ENCODE measurements at places on chromosomes 3 and 15. TPM values are rescaled to one million over a fixed set of nuclear protein-coding genes. Genes with fewer than 3 reads are reported as not detected.
A peak's percentile ranks its signal among the peaks of the same experiment; 100 is the strongest.

Gene LRRIQ4
- total RNA-seq = not detected

Gene STRIT1
- not detected for total RNA-seq

DNA sequence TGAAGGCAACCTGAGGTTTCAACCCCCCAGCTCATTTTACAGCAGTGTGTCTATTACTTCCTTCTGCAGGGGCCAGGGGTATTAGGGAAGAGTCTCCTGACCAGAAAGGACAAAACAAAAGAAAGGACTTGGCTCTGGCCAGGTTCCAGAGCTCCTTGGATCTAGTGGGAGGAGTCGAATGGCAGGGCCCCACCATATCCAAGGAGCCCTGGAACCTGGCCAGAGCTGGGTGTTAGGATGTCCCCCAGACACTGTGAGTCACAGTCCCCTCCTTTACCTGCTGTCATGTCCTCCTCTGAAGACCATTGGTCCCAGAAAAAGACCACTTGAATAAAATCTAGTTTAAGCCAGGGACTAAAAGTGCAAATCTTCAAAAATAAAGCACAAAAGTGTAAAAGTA, 113.2 kb downstream of the EEFSEC start:
- peaks cover 16% of the 10 kb centered on the region for H3K36me3 ChIP-seq
- H3K4me3 ChIP-seq = no peak overlapping the region
- DNase-seq = no peak
- H3K4me1 ChIP-seq = no peaks in the 10 kb centered on the region
- H3K27me3 ChIP-seq = no peaks in the 10 kb centered on the region

- no peak overlapping the region for H3K4me3 ChIP-seq
- no peak overlapping the region for H3K27ac ChIP-seq
- no peak for DNase-seq
- no peaks in the 10 kb centered on the region for H3K36me3 ChIP-seq
Observed at GRCh38 chr3:39748763-39749162, 60.6 kb upstream of the MYRIP start.

- peaks cover 9% of the 10 kb centered on the region for H3K27me3 ChIP-seq
- no peak overlapping the region for H3K4me3 ChIP-seq
- H3K27ac ChIP-seq = no peak overlapping the region
- DNase-seq = no peak
Observed at GRCh38 chr3:46888705-46889104, 11.2 kb downstream of the PTH1R start.

GRCh38 chr3:112699436-112699978, 58.6 kb upstream of the CCDC80 start:
- H3K4me3 ChIP-seq = no peak overlapping the region
- no peak overlapping the region for H3K27ac ChIP-seq
- no peaks in the 10 kb centered on the region for H3K27me3 ChIP-seq
- no peaks in the 10 kb centered on the region for H3K36me3 ChIP-seq
- H3K4me1 ChIP-seq = no peaks in the 10 kb centered on the region

DNA sequence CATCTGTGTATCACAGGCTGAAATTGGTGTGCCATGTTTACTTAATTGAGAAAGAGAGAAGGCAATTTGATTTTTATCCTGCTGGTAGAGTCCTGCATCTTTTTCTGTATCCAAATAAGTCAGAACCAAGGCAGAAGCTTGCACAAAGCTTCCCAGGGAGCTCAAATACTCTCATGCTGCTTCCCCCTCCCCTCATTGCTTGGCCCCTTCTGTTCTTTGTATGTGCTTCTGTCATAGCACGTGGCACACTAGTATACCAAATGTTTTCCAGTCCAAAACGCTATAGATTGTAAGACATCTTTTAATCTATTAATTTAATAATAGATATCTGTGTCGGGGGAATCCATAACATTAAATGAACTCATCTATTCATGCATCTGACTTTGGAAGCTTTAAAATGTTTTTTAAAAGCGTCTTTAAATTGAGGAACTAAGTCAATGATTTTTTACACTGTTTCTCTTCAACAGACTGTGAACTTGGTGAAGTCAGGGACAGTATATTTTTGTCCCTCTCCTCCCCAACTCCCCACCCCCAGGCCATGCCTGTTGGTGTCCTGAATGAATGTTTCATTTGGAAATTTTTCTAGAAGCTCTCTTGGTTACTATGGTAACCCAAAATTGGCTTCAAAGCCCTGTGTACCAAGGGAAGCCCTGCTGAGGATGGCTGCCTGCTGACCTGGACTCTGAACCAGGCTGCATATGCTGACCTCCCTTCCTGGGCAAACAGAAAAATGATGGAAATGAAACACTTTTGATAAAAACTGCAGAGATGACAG, 26.2 kb upstream of the SLC35G2 start:
- no peak for DNase-seq
- H3K27ac ChIP-seq = no peak overlapping the region
- H3K4me1 ChIP-seq = no peaks in the 10 kb centered on the region

DNA sequence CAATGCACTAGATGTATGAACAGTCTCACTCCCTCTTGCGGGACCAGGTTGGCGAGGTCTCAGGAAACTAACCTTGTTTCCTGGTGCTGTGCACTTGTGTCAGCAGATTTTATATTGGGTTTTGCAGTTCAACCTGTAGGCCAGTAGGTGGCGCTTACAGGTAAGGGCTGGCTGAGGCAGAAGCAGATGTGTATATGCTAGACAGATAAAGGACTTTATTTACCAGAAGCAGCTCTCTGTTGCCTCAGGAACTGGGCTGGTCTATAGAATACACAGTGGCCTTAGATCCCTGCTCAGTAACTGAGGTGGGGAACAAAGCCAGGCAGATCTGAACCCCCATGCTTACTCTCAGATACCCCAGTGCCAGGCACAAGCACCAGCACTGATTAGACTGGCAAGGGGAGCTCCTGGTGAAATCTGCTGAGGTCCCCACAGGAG, 296.8 kb downstream of the DOCK3 start:
- peak; percentile 45 for DNase-seq
- H3K27me3 ChIP-seq = no peaks in the 10 kb centered on the region
- no peak overlapping the region for H3K4me3 ChIP-seq
- H3K36me3 ChIP-seq = no peaks in the 10 kb centered on the region
- no peak overlapping the region for H3K27ac ChIP-seq

GRCh38 chr3:13626915-13627460, 78.1 kb downstream of the FBLN2 start:
- H3K36me3 ChIP-seq = no peaks in the 10 kb centered on the region
- no peaks in the 10 kb centered on the region for H3K27me3 ChIP-seq
- H3K4me3 ChIP-seq = no peak overlapping the region

- no peaks in the 10 kb centered on the region for H3K27me3 ChIP-seq
- no peaks in the 10 kb centered on the region for H3K4me1 ChIP-seq
- no peak overlapping the region for H3K4me3 ChIP-seq
- no peak for DNase-seq
Observed at GRCh38 chr3:42440924-42441323, 30.5 kb upstream of the LYZL4 start.

DNA sequence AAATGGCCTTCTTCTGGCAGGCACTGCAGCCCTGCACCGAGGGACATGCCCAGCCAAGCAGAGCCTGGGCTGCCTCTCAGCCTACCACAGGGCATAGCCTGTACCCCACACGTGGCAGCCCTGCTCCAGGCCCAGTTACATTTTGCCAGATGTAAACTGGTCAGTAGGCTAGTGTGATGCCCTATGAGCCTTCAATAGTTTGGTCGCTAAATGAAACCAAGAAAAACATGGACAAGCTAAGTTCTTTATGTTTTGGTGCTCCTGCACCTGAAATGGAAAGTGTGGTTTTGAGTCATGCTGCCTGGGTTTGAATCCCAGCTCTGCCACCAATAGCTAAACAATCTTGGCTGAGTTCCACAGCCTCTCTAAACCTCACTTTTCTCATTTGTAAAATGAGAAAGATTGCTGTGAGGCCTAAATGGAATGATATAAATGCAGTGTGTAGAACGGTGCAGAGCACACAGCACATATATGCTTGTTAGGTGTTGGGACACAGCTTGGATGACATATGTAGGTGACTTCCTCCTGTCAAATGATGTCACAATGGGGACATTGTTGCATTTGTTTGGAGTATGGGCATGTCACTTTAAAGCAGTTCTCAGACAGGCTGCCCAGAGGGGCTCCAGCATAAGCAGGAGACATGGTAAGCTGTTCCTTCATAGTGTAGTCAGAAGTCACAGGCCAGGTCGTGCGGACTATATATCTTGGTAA, 57.4 kb downstream of the ZBTB38 start:
- no peaks in the 10 kb centered on the region for H3K27me3 ChIP-seq
- peaks cover 11% of the 10 kb centered on the region for H3K36me3 ChIP-seq
- peak overlapping the region; percentile 61 for H3K27ac ChIP-seq
- H3K4me1 ChIP-seq = peaks cover 40% of the 10 kb centered on the region

DNA sequence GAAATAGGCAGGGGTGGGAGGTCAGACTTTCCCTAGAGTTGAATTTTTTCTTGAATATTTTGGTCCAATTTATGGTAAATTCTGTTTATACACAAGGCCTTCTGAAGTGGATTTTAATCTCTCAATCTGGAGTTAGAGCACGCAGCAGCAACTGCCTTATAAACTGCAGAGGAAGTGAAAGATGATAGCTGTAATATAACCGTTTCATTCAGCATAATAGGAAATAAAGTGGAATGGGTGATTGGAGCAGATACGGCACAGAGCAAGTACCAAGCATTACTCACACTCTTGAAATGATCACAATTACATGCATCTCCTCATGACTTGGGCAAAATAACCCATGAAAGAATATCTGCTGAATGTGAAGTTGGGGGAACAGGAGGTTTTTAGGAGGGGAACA, 106.8 kb downstream of the ARRDC4 start:
- no peak for DNase-seq
- H3K27ac ChIP-seq = no peak overlapping the region
- no peaks in the 10 kb centered on the region for H3K27me3 ChIP-seq
- no peak overlapping the region for H3K4me3 ChIP-seq
- H3K4me1 ChIP-seq = no peaks in the 10 kb centered on the region

- H3K27me3 ChIP-seq = no peaks in the 10 kb centered on the region
- no peaks in the 10 kb centered on the region for H3K36me3 ChIP-seq
- no peak overlapping the region for H3K4me3 ChIP-seq
- no peaks in the 10 kb centered on the region for H3K4me1 ChIP-seq
Observed at GRCh38 chr15:70646169-70646568, 117.2 kb downstream of the UACA start.

- no peak overlapping the region for H3K4me3 ChIP-seq
- no peaks in the 10 kb centered on the region for H3K27me3 ChIP-seq
- H3K27ac ChIP-seq = no peak overlapping the region
- no peaks in the 10 kb centered on the region for H3K4me1 ChIP-seq
- no peak for DNase-seq
Observed at GRCh38 chr15:96037584-96037983, 292.9 kb upstream of the NR2F2 start.

- H3K36me3 ChIP-seq = no peaks in the 10 kb centered on the region
- H3K4me1 ChIP-seq = no peaks in the 10 kb centered on the region
- H3K27me3 ChIP-seq = no peaks in the 10 kb centered on the region
Observed at GRCh38 chr15:67955252-67955651, 98.9 kb upstream of the PIAS1 start.

Data from upper lobe of left lung (tissue), 6 donors.